ENCODE measurements at places on chromosomes 2 and 18.

DNA sequence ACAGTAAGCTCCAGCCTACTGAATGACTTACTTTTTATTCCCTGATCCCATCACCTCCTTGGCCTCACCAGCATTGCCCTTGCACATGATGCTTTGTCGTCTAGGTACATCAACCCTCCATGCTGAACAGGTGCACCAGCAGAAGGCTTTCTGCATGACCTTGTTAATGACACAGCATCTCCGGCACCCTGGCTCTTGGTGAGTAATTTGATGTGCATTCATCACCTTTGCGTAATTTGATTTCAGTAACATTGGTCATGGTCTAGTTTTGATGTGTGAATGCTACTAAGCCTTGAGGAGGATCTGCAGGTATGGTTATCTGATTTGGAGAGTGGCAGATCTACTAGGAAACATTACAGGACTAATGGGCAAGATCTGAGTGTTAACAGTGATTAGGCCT is 103.6 kb downstream of the STK39 start:
- DNase-seq, result no peak

- DNase-seq, result peak; percentile 1
These were observed 193.0 kb upstream of the RGPD4 start for GRCh38 chr2:107633580-107634147.

- DNase-seq, result no peak
These were observed 38.3 kb downstream of the APLF start for GRCh38 chr2:68505603-68506159.

DNA sequence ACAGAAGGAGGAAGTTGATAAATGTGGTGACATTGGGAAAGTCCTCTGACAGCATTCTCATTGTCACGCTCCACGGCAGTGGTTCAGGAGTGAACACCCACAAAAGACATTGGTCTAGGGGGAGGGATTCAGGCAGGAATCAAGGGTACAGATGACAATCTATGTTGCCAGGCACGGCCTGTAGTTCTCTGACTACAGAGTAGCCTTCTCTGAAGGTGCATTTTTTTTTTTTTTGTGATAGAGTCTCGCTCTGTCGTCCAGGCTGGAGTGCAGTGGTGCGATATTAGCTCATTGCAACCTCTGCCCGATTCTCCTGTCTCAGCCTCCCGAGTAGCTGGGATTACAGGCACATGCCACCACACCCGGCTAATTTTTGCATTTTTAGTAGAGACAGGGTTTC is 7.4 kb upstream of the MOB1A start:
- peak; percentile 98 for DNase-seq

DNA sequence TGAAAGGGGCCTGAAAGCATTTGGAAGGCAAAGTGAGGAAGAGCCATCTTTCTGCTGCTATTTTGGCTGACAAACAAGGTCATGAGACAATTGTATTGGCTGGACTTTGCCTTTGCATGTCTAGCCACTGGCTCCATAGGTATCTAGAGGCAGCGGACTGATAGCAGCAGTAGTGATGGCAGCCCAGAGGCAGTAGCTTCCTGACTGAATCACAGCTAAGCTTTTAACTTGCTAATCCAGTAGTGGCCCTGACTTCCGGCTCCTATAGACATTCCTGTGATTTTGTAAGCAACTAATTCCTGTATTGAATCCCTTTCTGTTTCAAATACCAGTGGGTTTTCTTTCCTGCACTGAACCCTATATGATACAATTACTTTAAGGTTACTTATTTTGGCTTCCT is 69.8 kb upstream of the PDE1A start:
- no peak for DNase-seq

- no peak for DNase-seq
These were observed 131.8 kb downstream of the BAZ2B start for GRCh38 chr2:159484532-159484931.

DNA sequence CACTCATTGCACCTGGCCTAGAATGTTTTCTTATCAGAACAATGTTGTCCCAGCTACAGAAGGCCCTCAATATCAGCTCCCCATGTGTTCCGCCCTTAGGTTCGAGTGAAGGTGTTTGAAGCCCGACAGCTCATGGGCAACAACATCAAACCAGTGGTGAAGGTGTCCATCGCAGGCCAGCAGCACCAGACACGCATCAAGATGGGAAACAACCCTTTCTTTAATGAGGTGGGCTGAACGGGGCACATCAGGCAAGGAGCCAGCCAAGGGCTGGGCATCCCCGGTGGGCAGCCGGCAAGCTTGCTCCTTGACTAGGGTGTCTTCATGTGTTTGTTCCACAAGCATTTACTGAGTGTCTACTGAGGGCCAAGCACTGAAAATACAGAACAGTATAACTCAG is 9.2 kb downstream of the FER1L5 start:
- DNase-seq, result no peak

DNA sequence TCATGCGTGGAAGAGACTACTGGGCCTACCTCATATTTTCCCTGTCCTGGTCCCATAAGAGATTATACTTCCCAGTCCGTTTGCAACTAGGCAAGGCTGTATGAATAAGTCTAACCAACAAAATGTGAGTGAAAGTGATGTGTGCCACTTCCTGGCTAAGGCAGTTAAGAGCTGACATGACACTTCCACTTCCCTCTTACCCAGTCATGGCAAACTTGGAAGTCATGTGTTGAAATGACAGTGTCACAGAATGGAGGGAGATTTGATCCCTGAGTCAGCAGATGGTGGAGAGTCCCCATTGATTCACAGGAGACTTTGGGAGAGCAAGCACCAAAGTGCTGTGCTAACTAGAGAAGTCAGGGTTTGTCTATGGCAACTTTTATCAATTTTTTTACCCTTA is 36.4 kb downstream of the TACR1 start:
- DNase-seq, result peak; percentile 93

DNA sequence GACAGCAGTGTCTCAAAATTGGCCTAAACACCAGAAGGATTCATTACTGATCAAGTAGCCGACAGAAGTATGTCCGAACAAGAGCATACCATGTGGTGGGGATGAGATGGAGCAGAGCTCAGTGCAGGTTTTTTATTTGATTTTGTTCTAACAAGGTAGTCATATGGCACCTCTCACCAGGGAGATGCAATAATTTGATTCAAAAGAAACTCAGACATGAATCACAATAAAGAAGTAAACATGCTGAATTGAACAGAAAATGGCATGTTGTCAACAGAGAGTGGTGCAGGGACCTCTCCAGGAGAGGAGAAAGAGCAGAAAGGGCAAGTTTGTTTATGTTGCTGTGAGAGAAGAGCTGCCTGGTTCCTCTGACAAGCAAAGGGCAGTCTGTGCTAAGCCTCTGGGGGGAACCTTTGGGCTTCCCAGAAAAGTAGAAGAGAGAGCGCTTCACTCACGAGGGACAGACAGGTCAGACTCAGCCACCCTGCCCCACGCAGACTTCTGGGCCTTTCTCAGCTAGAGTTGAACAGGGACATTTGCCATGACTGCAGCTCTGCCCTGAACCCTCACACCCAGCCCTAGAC is 351.3 kb upstream of the RAB12 start:
- DNase-seq, result no peak

Measured in inflammatory macrophage treated with lipopolysaccharide for 4 hours (primary cell).